ENCODE measurements at places on chromosomes 16 and 17.

- no peak for DNase-seq
These were observed 25.9 kb upstream of the FOXJ1 start for GRCh38 chr17:76166906-76167305.

DNA sequence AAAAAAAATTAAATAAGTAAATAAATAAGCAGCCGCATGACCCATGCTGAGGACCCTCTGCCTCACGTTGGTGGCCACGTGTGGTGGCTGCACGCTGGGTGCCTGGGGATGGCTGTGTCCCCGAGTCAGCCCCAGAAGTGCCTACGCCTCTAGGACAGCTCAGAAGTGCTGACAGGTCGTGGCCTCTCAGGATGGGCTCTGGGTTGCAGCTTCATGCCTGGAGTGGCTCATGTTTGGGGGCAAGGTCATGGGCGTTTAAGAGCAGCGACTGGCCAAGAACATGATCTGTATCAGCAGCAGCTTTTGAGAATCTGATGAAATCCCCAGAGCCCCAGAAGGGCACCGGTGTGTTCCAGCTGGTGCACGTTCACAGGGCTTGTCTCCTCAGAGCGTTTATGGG lies 26.8 kb upstream of the CAPN15 start:
- DNase-seq = no peak

GRCh38 chr17:42525221-42525620 lies 10.8 kb upstream of the NAGLU start:
- DNase-seq = no peak

DNA sequence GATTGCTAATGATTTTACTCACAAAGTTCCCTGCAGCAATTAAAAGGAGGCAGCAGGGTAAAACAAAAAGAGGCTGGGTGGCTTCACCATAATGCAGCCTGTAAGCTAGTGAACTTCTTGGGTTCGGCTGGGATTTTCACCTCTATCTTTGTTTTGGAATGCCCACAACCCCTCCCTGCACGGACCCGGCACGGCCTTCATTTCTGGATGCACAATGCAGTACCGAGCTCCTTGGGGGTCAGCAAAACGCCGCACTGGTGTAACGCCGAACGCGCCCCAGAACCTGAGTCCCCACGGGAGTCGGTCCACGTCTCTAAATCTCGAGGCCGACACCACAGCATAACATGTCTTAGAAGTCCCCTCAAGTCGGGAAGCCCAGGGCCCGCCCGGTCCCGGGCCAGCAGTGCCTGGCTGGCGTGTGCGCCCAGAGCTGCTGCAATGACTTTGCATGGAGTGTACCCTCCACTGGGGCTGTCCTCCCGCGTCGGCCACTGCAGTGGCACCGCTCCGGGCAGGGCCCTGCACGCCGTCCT lies 759 bp downstream of the UBE2O start:
- DNase-seq = no peak

GRCh38 chr17:33523577-33523981 lies 230.5 kb upstream of the ASIC2 start:
- no peak for DNase-seq

GRCh38 chr16:73350707-73351452 lies 303.0 kb upstream of the ZFHX3 start:
- DNase-seq = no peak

DNA sequence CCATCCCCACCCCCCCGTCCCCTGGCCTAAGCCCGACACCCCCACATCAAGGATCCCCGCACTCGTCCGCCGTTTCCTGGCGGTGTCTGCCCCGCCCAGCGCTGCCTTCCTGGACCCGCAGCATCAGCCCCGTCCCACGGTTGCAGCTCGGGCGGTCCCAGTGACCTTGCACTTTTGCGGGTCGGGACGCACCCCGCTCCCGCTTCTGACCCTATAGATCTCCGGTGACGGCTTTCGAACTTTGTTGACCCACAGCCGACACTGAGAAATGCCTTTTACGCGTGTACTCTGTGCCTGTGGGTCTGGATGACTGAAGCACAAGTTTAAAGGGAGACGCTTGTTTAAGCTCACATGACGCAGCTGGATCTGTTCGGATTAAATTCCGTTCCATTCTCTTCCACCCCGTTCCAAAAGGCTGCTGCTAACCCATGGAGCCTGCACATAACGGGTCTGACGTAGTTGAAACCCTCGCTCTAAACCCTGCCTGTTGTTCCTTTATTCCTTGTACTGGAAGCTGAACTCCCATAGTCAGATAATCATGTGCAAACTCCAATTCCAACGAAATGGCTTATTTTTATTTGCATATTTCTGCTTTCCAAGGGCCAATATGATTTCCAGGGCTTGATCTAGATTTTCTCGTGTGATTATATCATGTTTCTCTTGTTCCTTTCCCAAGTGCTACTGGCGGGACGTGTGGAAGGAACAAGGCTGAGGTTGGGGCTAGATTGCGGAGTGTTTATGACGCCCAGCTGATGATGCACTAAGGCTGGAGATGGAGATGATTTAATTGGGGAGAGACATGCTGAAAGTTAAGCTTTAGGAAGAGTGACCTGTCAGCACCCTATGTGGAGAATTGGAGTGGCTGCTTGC lies 834 bp downstream of the FLYWCH1 start:
- DNase-seq = no peak

GRCh38 chr16:10345629-10346028 lies 40.2 kb upstream of the ATF7IP2 start:
- DNase-seq = no peak

All from thoracic aorta (tissue), 2 donors.